ENCODE measurements at places on chromosomes 7 and 10.

GRCh38 chr7:90288154-90288553 lies 33.0 kb downstream of the FAM237B start:
- DNase-seq, result no peak

GRCh38 chr10:14447094-14447839 lies 116.5 kb upstream of the FRMD4A start:
- DNase-seq, result no peak

DNA sequence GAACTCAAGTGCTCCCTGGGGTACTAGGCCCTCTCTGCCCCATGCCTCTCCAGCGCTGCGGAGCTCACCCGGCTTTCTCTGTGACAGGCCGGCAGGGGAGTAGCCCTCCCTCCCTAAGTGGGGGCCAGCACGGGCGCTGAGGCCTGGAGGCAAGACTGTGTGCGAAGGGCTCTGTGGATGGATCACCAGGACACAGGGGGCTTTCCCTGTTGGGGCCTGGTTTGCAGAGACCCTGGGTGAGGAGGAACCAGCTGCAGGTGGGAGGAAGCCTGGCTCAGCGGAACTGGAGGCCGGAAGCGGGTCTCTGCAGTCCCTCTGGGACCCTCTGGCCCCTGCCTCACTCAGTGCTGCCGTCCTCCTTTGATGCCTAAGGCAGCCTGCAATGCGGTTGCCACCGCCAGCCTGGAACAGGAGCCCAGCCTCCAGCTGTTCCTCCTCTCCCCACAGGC lies 106.0 kb downstream of the CYTH3 start:
- no peak for DNase-seq

DNA sequence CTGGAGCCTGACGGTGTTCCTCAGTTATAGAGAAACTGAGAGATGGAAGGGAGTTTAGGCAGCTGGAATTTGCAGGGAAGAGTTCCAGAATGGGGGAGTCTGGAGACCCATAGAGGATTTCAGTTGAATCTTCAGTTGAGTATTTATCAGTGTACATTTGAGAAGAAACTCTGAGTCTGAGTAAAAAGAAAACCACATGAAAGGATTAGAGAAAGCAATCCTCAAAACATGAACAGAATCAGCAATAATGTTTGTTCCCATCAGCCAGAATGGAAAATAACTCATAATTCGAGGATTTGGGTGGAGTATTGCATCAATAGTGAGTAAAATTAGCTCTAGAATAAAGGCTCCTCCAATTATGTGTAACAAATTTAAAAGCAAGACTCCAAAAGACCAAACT lies 130.0 kb upstream of the AHR start:
- no peak for DNase-seq

DNA sequence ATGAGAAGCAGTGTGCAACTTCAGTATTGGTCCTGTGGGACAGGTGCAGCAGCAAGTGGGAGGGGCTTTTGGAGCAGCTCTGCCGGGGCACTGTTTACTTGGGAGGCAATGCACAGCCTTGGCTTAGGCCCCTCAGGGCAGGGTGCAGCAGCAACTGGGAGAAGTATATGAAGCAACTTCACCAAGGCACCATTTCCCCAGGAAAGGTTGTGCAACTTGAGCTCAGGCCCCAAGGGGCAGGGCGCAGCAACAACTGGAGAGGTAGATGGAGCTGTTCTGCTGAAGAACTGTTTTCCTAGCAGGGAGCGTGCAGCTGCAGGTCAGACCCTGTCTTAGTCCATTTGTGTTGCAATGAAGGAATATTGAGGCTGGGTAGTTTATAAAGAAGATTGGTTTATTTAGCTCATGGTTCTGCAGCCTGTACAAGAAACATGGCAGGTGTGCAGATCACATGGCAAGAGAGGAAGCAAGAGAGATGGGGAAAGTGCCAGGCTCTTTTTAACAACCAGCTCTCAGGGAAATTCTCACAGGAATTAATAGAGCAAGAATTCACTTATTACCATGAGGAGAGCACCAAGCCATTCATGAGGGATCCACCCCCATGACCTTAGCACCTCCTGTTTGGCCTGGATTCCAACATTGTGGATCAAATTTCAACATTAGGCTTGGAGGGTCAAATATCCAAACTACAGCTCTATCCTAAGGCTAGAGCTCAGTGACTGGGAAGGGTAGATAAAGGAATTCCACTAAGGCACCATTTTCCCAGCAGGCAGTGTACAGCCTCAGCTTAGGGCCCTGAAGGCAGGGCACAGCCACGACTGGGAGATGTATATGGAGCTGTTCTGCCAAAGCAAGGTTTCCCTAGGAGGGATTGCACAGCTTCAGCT lies 10.9 kb downstream of the GPR141 start:
- no peak for DNase-seq

DNA sequence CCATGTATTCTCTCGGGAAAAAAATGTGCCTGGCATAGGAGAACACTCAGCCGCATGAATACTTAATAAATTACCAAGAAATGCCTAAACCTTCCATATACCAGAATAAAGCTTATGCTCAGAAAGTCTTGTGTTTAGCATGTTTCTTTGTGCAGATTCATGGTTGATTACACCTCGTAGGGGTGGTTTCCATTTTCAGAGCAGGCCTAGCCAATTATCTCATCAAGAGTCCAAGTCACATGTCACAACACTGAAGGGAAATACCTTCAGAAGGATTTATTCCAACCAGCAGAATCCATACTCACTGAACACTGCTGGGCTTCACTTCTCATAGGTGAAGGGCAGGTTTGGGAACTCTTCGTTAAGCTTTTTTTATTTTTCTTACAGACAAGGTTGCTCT lies 539.7 kb downstream of the PLXDC2 start:
- no peak for DNase-seq

DNA sequence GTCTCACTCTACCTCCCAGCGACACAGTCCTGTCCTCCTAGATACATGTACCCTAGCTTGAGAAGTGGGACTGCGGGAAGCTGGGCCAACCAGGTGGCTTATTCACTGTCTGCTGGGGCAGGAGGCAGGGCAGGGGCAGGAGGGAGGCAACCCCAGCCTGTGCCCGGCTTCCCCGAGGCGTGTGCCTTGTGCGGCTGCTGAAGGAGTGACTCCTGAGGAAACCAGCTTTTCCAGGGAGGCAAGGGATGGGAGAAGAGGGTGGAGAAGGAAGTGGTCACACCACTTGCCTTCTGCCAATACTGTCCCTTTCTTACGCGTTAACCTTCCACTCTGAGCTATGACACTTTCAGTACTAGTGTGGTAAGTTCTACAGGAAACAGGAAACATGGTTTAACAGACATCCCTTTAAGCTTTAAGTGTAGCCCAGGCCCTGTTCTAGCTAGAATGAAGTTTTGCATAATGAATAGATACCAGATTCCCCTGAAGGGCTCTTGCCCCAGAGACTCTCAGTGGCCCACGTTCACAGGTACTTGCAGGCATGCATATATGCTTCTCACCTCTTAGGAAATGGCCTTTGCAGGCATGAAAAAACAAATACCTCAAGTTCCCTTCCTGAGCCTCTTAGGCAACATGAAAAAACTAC lies 40.6 kb downstream of the SYPL1 start:
- peak; percentile 26 for DNase-seq

GRCh38 chr10:76160446-76161300 lies 729.2 kb downstream of the LRMDA start:
- no peak for DNase-seq

- DNase-seq, result no peak
Measured at GRCh38 chr7:14769261-14769660, 133.3 kb downstream of the DGKB start.

DNA sequence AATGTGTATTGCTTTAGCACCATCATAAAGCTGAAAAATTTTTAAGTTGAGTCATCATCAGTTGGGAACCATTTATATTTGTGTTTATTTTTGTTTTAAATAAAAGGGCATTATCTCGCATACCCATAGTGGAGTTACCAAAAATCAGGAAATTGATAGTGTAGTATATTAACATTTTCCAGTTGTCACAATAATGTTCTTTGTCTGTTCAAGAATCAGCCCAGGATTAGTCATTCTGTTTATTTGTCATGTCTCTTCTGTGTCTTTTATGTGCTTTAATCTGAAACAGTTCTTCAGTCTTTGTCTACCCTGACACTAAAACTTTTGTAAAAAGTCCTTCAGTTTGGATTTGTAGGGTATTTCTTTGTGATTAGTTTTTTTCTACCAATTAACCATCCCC lies 827.8 kb upstream of the ZWINT start:
- DNase-seq, result no peak

GRCh38 chr7:4782333-4783291 lies 7.2 kb downstream of the AP5Z1 start:
- no peak for DNase-seq

- DNase-seq, result no peak
Measured at GRCh38 chr10:108783897-108784296, 1139.4 kb downstream of the XPNPEP1 start.

GRCh38 chr7:54788664-54789063 lies 29.7 kb upstream of the SEC61G start:
- DNase-seq, result peak; percentile 6

DNA sequence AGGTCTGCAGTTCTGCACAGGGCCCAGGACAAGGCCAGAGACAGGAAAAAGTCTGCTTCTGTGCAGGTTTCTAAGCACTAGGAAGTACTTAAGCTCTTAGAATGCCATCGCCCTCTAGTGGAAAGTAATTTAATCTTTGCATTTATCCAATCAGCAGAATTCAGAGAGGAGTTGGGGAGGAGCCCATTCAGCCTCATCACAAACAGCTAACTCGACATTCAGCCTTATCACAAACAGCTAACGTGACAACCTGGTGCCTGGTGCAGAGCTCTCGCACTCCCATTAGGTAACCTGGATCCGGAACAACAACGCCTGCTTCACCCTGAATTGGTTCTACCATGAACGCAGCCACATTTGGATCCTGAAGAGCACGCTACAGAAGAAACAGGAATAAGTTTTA lies 15.2 kb downstream of the OAT start:
- DNase-seq, result no peak

DNA sequence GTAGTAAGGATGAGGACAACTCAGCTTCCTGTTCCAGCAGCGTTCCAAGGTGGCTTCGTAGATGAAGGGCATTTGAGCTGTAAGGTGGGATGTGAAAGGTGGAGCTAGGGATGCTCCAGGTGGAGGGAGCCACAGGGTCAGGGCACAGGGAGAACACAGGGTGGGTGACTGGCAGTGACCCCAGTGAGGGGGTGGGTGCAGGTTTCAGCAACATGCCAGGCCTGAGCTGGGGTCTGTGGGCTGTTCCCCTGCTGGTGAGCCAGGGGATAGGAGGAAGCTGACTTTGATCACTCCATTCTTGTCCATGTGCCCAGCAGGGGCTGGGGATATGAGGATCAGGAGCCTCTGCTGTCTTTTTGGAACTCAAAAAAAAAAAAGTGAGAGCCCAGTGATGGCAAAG lies 33.2 kb downstream of the CDH23 start:
- DNase-seq, result no peak

- no peak for DNase-seq
Measured at GRCh38 chr10:50508315-50509051, 115.3 kb downstream of the SGMS1 start.

- no peak for DNase-seq
Measured at GRCh38 chr10:32948451-32948850, 9.6 kb downstream of the ITGB1 start.

- DNase-seq, result no peak
Measured at GRCh38 chr10:70437721-70438120, 3.8 kb downstream of the NODAL start.

GRCh38 chr10:17066000-17066399 lies 63.6 kb downstream of the CUBN start:
- DNase-seq, result no peak

DNA sequence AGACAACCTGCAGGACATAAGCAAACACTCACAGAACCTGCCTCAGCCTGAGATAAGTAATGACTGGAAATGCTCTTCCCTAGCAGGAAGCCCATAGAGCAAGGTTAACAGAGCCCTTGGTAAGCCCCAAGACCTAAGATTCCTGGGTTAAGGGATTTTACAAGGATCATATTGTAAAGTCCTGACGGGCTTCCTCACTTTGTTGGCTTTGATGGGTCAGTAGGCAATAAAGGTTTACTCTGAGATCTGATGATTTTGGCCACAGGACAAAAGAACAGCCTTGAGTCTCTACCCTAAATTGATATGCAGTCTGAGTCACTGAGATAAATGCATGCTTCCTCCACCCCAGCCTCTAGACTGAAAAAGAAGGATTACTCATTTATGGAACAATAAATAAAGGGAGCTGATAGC lies 270.8 kb downstream of the HTR7 start:
- DNase-seq, result no peak

DNA sequence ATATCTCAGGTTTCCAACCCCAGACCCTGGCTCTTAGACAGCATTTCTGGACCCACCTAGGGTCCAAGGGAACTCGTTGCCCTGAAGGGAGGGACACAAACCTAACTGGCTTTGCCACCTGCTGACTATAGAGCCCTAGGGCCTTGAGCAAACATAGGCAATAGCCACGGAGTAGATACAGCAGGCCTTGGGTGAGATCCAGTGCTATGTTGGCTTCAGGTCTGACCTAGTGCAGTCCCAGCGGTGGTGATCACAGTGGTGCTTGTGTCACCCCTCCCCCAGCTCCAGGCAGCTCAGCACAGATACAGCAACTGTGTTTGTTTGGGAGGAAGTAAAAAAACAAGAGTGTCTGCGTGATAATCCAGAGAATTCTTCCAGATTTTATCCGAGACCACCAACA lies 9.7 kb upstream of the TNKS2 start:
- no peak for DNase-seq

DNA sequence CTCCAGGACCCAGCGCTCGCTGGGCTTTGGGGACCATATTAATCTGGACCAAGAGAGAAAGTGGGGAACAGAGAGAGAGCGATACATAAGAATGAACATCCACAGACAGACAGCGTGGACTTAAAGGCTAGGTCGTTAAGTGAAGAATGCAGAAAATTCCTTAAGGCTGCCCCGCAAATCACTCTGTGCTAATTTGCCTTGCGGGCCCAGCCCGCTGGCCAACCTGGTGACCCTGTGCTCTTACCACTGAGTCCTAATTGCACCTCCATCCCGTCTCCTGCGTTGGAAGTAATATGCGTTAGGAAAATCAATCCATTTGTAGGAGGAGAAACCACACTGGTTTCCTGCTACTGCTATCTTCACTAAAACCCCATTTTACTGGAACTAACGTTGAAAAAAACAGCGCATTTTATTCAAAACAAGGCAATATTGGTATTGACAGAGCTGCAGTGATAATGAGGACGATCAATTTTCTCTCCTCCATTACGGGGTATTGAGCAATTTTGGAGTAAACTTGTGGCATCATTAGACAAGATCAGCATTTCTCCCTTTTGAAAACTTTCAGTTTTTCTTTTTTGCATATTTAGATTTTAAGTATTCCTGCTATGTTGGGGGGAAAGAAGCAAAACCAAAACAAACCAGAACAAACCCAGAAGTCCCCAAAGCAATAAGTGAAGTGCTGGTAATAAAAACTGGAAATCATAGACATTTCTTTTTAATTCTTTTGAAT lies 85.2 kb downstream of the WDFY4 start:
- DNase-seq, result no peak

GRCh38 chr10:126898460-126898859 lies 6.8 kb upstream of the DOCK1 start:
- no peak for DNase-seq
